ENCODE measurements at places on chromosomes 12 and 14.

DNA sequence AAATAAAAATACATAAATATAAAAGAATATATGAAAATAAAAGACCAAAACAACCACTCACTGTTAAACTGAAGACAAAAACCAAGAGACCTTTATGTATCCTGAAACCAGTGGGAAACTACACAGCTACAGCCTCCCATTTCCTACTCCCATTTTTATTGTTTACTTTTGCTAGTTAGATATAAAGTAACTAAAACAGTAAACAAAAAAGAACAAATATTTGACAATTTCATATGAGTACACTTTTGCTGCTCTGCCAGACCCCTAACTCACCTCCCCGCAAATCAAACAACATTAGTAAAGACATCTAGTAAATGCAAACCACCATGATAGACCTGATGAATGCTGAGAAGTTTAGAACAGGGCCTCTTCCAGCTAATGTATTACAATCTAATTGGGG lies 97.1 kb downstream of the BCL2L14 start:
- DNase-seq: no peak

- no peak for DNase-seq
Observed at GRCh38 chr12:115394496-115395220, 710.7 kb upstream of the TBX3 start.

DNA sequence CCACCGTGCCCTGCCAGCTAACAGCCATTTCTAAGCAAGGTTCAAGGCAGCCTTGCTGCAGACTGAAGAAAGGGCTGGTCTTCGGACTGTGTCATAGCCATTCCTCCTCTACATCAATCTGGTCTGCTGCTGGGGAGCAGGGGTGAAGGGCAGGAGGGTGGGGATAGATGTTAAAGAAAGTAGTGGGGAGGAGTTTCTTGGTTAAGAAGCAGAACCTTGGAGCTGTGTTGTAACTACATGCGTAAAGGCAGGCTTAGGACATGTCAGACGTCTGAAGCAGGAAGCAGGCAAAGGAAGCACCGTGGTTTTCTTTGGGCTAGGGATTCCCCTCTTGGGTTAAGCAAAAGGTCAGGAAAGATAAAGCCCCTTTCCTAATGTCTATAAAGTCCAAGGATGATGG lies 18.1 kb upstream of the NEK9 start:
- DNase-seq: no peak

GRCh38 chr14:68518166-68518565 lies 274.7 kb downstream of the ZFP36L1 start:
- DNase-seq: no peak

DNA sequence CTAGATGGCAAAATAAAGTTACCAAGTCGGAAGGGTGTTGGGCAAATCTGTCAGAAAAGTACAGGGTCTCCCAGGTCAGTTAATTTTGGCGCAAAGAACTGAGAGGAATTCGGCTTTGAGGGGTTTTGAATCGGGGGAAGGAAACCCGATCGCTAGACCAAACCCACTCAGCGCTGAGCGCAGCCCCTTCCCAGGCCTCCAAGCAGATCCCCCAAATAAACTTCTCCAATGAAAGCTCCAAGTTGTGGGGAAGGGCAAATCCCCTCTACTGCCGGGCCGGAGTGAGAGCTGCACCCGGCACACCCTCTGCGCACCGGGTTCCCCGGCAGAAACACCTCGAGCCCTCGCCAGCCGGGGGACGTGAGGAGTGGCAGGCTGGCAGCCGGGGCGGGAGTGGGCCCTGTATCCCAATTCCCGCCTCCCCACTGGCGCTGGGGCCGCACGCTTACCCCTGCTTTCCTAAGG lies 441 bp downstream of the E2F7 start:
- DNase-seq: no peak

- no peak for DNase-seq
Observed at GRCh38 chr14:68143341-68143841, 323.8 kb downstream of the RAD51B start.

DNA sequence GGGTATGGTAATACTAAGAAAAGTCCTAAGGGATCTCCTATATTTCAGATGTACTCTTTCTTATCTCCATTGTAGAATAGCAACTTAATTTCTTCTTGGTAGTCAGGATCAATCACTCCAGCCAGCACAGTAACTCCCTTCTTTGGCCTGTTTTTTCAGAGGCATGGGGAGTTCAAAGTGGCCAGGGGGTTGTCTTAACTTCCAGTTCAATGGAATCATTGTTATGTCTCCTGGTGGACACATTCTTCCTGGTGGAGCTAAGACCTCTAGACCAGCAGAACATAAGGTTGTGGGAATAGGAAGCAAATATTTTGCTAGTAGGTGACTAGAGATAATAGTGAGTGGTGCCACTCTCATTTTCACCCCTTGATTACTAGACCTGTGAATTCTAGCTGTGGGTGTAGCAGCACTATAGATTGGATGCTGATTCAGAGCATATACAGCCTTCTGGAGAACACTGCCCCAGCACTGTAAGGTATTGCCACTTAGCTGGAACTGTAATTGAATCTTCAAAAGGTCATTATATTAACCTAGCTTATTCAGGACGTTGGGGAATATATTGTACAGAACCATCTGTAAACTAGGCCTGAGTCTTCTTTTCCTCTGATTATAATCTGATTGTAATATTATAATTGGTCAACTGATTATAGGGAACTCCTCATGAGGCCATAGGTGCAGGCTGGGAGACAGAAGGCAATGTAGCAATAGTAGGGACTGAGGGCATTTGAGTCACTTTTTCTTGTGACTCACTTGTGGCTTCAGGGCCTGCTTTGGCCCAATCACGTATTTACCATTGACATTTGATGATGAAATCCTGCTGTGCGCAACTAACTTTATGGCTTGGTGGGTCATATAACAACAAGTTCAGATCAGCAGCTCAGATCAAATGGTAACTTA lies 60.2 kb upstream of the ATP2B1 start:
- no peak for DNase-seq

- no peak for DNase-seq
Observed at GRCh38 chr14:47485421-47485820, 190.0 kb downstream of the MDGA2 start.

- no peak for DNase-seq
Observed at GRCh38 chr14:105187935-105188524, 6.9 kb upstream of the NUDT14 start.

DNA sequence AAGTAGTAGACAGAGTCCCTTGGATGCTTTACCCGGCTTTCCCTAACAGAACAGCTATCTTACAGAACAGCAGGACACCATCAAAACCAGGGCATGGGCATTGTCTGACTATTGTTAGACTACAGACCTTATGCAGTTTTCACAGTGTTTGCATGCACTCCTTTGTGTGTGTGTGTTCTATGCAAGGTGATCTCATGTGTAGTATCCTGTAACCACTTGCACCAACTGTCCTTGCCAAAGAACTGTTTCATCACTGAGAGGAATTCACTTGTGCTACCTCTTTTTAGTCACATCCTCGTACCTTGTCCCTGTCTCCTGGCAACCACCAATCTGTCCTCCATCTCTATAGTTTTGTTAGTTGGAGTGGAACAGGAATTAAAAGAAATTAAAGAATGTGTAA lies 183.6 kb upstream of the PZP start:
- DNase-seq: no peak

DNA sequence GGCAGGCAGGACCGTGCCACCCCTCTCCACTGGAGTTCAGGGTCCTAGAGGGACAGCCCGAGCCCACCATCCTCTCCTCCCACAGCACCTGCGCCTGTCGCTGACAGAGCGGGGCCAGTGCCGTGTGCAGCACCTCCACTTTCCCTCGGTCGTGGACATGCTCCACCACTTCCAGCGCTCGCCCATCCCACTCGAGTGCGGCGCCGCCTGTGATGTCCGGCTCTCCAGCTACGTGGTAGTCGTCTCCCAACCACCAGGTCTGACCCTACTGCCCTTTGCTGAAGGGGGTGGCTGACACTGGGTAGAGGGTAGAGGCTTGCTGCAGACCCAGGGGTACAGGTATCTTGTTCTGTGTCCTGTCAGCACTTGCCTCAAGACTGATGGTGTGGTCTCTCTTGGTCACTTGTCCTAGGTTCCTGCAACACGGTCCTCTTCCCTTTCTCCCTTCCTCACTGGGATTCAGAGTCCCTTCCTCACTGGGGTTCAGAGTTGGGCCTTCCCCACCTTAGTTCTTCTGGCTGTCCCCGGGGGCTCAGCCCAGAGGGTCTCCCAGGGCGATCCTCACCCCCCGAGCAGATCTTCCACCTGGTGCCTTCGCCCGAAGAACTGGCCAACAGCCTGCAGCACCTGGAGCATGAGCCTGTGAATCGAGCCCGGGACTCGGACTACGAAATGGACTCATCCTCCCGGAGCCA lies 42.0 kb downstream of the SH2B3 start:
- no peak for DNase-seq

GRCh38 chr12:107818984-107819383 lies 44.5 kb downstream of the ASCL4 start:
- DNase-seq: no peak

DNA sequence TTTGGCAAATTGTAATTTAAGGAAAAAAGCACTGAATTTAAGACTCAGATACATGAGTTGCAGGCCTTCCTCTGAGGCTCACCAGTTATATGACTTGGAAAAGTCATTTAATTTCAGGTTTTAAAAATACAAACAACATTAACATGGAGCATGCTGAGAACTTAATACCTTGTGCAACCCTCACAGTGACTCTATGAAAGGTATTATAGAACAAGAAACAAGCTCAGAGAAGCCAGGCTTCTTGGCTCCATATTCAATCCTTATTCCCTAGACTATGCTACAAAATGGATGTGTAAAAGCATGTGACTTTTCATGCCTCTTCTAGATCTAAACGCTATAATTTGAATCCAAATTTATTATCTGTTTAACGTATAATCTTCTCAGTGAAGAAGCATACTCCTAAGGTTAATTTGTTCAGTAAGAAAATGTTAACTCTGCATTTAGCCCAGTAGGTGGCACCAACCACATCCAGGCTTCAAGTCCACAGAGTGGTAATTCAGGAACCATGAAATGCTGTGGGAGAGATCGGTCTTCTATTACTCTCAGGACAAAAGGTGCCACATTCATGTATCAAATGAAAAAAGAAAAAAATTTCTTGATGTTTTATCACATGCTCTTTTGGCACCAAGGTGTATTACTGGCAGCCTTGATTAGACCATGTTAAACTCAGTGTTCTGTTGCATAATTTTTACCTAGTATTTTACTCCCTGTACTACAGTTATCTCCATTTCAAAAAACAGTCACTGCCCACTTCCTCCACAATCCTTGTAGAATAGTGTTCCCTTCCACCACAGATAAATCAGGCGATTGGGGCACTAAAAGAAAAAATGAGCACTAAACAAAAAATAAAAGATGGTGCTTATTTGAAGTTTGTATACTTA lies 9.3 kb downstream of the CCDC196 start:
- DNase-seq: peak; percentile 11

GRCh38 chr12:11797317-11797913 lies 147.9 kb downstream of the ETV6 start:
- DNase-seq: no peak
